Activated CD4-positive, alpha-beta T cell treated with anti-CD3 and anti-CD28 coated beads, Interleukin-2, amount 50 U/mL, for 16 hours (primary cell): ENCODE measurements at places on chromosomes 6 and 20.

DNA sequence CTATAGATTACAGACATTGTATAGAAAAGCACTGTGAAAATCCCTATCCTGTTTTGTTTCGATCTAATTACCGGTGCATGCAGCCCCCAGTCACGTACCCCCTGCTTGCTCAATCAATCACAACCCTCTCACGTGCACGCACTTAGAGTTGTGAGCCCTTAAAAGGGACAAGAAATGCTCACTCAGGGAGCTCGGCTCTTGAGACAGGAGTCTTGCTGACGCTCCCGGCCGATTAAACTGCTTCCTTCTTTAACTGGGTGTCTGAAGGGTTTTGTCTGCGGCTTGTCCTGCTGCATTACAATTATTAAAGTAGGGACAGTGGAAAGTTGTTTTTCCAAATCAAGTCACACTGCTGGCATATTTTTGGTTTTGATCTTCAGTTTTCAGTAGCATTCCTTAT, 2.6 kb downstream of the TXLNB start:
- DNase-seq: no peak

DNA sequence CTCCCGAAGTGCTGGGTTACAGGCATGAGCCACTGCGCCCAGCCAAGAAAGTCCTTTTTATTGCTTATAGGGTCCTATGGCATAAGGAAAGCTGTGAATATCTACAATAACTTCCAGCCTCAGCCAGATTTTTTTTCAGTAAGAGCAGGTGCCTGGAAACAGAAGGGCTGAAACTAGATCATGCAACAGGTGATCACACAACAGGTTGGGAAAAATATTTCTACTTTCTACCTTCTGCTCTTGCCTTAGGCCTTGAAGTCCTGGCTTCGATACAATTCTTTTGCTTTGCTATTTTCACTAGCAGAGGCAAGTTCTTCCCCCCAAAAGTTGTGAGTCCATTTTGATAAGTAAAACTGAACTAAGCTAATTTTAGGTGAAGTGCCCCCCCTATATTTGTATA, 9.7 kb upstream of the FBXO30 start:
- DNase-seq: no peak

DNA sequence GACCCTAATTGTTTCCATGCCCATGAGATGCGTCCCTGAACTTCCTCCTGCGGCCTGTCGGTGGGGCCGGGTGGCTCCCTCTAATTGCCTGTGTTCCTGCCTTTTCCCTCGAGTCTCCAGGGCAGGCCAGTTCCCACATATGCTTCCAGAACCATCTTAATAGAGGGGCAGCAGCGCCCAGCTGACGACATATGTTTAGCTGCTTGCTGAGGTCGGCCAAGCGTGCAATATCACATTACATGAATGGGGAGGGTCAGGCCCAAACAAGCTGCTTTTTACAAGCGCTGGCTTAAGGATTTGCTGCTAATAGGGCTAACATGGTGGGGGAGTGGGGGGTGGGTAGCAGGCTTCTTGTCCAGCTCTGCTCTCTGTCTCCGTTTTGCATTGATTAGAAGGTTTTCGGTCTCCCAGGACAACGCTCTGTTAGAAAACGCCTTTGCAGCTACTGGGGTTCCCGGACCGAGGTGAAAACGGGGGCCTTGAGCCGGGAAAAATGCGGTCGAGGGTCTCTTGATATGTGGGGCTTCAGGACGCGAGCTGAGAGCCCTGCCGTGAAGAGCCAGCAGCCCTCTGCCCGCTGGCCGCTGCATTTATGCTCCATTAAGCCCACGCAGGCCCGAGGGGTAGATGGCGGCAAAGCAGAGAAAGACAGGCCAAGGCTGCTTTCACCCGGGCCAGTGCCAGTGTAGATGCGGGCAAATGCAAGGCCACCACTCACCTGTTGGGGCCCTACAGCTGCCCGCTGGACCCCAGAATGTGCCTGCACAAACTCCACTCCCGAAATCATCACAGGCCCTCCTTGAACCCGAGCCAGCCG, 308.5 kb downstream of the BMP7 start:
- DNase-seq: no peak

DNA sequence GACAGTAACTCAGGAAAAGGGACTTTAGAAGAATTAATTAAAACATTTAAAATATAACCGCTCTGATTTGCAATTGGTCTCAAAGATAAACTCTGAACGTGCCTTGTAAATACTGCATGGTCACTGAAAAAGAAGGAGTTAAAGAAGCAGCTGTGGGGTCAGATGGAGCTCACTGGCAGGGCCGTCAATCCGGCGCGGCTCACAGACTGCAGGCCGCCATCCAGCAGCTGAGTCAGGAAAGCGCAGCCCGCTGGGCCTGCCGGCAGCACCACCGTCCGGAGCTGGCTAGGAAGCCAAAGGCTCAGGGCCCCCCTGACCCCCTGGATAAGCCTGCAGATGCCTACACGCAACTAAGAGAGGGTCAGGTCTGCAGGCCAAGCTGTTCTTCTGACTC, 54.2 kb upstream of the FRMD1 start:
- no peak for DNase-seq

DNA sequence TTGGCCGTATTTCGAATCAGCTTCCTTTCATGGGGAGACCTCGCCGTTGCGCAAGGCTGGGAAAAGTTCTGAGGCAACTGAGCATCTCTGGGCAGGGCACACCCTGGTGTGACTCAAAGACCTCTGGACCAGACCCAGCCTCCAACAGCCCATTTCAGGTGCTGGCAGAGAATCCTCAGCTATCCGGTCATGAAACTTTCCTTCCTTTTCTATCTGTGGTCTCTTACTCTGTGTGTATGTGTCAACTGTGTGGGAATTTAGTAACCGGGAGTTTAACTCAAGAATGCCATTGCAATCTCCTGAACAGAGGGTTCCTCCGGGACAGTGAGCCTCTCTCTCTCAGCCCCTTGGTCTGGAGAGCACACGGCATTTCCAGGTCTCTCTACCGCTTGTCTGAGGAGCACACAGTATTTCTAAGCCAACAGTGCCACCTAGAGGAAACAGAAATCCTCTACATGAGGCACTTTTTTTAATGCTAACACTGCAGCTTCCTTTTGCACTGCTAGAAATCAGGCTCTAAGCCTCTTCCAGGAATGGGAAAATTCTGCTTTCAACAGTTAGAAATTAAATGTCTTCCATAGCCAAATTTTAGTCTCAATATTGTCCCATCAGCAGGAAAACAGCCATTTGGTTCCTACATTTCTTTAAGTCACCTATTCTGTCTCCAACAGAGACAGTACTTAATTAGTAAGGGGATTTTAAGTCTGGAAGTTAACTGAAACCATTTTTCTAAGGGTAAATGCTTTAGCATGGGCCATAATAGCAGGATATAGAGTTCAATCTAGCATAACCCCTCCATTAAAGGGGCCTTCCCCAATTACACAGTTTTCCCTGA, 32.7 kb downstream of the PLN start:
- DNase-seq: peak; percentile 40

DNA sequence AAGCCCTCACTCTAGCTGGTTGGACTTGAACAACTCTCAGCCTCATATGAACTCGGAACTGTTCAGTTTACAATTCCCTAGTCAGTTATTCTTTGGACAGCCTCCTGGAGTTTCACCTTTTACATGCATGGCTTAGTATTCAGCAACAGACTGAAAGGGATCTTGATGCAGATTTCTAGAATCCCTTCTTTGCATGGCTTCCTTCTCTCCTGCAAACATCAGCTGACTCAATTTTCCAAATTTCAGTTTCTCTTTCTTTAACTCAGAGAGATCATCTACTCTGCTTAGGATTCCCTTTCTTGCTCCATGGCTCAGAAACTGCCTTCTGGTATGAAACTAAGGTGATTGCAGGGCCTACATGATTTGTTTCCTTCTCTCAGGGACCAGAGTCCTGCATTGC, 99.6 kb downstream of the CEP57L1 start:
- DNase-seq: no peak

DNA sequence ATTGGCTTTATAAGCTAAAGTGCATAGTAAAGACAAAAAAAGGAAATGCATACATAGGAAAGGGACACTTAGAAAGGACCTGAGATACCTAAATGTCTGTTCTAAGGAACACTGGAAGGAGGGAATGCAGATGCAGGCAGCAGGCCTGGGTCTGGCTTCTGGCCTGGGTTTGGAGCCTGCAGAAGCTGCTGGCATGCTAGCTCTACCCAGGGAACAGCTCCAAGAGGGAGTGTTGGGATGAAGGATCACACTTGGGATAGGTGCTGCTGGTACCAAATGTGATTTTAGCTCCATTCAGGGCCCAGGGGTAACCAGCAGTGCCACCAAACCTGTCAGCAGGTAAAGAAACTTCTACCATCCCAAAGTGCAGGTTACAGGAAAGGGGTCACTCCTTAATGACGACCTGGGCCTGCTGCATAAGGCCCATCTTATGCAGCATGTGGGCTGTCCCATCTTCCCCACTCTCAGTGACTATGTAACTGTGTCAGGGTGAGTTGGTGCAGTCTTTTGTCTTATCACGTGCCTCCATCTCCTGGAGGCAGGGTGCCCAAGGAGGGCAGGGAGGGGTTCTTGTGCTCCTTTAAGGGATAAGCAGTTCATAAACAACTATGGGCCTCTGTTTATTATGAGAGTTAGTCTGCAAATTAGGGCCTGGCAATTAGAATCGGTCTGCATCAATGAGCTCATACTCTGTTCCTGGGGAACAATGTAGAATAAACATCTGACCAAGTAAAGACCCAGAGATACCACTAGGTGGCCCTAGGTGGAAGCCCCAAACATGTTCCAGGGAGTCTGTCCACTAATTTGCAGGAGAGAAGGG, 26.9 kb downstream of the DDX27 start:
- DNase-seq: peak; percentile 47

- DNase-seq: peak; percentile 42
These were observed 116.7 kb downstream of the SIM1 start for GRCh38 chr6:100347901-100348550.

GRCh38 chr6:150394899-150395295, 26.1 kb downstream of the IYD start:
- no peak for DNase-seq

GRCh38 chr6:126643352-126643751, 303.4 kb downstream of the CENPW start:
- no peak for DNase-seq

DNA sequence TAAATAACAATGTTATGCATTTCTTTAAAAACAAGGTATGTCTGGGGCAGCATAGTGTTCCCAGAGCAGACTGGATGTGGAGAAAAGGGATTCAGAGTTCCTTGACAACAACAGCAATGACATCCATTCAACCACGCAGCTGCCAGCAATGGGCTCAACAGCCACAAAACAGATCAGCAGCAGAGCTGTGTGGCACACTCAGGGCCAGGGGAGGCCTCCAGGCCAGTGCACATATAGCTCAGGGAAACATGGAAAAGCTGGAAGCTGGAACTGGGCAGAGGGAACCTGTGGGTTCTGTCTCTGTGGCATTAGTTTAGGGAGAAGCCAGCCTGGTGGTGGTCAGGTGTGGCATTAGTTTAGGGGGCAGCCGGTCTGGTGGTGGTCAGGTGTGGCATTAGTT, 148.3 kb downstream of the SMOC2 start:
- DNase-seq: no peak

DNA sequence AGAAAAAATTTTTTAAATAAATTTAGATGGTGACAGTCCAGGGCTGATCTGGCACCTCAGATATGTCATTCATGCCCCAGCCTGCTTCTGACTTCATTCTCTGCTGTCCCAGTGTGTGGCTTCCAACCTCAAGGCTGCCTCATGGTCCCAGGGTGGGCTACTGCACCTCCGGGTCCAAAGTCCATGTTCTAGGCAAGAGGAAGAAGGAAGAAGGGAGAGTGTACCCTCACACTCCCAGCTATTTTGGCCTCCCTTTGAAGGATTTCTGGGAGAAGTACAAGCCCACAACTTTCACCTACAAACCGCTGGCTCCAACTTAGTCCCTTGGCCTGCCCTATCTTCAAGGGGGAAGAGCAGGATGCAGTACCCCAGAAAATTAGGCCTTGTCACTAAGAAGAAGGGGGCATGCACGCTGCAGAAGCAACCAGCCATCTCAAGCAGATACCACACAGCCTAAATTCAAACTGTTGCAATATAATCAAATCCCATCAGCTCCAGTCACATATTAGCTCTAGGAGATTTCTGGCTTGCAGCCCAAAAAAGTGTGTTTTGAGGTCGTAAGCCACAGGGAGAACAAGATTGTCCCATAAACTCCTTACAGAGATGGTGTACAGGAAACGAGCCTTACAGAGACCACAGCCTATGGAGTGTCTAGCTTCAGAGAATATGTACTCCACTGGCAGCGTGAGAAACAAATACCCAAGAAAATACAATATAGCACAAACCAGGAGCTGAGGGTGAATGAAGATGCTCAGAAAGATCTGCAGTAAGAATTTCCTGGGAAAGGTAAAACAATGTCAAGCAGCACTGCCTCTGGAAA, 906 bp upstream of the BTN3A2 start:
- no peak for DNase-seq
